ENCODE measurements at places on chromosomes 4 and X.

GRCh38 chrX:41759817-41760216 is 35.8 kb downstream of the GPR82 start:
- DNase-seq = peak; percentile 6

- no peak for DNase-seq
Observed at GRCh38 chrX:153327561-153327960, 6.0 kb upstream of the PNMA6F start.

GRCh38 chr4:75679876-75680575 is 6.8 kb upstream of the G3BP2 start:
- no peak for DNase-seq

DNA sequence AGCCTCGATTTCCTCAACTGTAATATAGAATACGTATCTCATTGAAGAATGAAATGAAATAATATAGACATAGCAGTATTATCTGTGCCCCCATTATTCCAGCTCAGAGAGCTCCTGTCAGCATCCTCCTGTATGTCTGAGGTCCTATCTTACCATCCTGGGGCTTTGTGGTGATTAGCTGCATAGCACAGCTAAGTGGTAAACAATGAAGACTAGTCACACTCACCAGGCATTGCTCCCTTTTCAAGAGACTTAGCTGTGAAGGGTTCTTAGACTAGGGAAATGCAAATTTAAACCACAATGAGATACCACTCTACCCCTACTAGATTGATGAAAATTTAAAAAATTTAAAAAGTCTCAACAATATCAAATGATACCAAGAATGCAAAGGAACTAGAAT is 172.9 kb downstream of the SLC39A8 start:
- DNase-seq = no peak

GRCh38 chr4:125992891-125993290 is 678.1 kb downstream of the FAT4 start:
- DNase-seq = no peak

DNA sequence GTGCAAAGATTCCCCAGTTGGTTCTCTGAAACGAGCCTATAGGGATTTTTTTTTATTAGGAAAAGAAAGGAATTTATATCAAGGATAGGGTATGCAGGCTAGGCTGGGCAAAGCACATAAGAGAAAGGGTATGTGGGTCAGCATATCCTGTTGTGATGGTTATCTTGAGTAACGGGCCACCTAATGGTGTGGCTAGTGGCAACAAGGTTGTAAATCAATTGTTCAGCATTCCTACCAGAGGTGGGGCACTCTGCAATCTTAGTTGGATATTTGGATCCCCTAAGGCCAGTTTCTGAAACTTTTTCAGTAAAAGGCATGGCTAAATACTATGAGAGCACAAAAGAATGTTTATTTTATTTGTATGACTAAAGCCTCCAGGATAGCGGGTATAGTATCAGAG is 42.7 kb downstream of the DCAF12L1 start:
- no peak for DNase-seq

DNA sequence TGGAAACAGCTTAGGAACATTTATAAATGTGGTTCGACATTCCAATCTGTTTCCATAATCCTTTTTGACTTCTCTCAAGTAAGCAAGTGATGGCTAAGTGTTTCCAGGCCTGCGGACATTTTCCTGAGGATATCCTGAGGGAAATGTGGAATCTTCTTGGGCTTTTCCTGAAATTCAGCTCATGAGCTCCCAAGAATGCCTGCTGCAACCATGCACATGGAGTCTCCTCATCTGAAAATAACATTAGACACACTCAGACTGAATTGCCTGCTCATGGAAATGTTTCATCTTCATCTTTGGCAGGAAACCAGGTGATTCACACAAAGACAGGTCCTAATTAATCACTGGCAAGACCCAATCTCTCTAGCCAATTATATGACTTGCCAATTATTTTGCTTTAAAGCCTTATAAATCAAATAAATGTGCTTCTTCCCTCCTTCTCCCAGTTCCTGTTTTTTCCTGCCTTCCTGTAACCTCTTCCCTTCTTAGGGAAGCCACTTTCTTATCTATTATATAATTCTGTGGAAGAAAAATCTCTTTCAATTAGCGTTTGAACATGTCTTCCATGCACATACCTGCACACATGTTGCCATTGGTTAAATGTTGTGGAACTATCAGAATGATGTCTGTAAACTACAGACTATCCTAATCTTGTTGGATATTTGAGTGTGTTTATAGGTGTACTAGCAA is 104.6 kb upstream of the MXRA5 start:
- DNase-seq = no peak

DNA sequence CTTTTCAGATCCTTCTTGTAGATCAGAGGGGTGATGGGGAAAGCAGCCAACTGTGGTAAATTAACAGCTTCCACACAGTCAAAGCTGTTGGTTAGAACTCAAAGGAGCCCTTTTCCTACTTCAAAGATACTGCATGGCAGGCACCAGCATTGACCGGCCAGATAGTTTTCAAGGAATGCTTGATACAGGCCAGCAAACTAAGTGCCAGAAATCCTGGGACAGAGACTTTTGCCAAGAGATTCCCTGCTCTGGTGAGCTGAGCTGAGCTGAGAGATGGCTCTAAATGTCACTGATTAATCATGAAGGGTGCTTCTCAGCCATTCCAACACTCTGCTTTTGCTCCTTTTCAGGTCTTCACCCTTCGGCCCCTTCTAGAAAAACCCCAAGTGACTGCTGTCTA is 131.6 kb upstream of the MED14 start:
- no peak for DNase-seq

GRCh38 chrX:54920610-54921426 is at the start of gene TRO:
Gene TRO (plus strand): TSS chrX:54920824. CDS start chrX:54922247, 1,423 bp downstream.
- DNase-seq = peak; percentile 30

Measured in CD4-positive, alpha-beta T cell treated with Interleukin-6 for 4 hours (primary cell).